ENCODE measurements at places on chromosomes 12 and 14.

DNA sequence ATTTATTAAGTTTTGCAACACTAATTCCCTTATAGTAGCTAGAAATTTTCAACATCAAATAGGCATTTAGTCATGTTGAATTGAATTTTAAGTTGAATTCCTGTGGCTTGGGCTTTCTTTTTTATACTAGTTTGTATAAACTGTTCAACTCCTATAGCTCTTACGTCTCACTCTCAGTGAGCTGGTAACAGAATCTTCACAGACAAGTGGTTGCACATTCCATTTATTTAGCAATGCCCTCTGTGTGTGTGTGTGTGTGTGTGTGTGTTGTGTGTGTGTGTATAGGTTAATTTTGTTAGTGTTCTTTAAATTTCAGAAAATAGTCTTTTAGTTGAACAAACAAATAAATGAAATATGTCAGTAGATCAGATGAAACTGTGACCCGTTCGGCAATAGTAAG is 425.0 kb downstream of the NPAS3 start:
- DNase-seq: no peak

DNA sequence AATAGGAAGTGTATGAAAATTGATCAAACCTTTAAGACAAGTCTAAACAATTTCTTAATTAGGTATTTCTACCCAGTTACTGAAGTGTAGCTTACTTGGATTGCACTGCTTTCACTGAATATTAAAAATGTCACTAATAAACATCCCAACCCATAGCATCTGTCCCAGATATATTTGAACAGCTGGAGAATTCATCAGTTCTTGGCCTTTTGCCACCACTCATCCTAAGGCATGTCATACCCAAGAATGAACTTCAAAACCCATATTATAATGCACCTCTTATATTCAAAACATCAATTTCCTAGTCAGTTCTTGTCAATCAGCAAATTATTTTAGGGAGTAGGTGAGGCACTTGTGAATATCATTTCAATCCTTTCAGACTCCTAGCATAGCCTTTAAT is 392.3 kb downstream of the PAWR start:
- no peak for DNase-seq

DNA sequence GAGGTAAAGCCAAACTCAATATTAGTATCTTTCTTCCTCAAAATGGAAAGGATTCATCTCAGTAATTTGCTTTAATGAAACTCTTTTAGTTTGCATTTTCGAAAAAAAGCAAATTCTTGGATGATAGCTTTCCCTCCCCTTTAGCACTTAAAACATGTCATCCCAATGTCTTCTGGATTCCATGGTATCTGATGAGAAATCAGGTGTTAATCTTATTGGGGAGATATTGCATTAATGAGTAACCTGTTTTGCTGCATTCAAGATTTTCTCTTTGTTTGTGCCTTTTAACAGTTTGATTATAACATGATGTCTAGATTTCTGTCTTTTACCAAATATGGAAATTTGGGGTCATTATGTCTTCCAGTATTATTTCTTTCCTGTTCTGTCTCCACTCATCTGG is 405.1 kb upstream of the FOXG1 start:
- no peak for DNase-seq

- no peak for DNase-seq
These were observed 55.3 kb downstream of the FIGNL2 start for GRCh38 chr12:51793201-51793600.

DNA sequence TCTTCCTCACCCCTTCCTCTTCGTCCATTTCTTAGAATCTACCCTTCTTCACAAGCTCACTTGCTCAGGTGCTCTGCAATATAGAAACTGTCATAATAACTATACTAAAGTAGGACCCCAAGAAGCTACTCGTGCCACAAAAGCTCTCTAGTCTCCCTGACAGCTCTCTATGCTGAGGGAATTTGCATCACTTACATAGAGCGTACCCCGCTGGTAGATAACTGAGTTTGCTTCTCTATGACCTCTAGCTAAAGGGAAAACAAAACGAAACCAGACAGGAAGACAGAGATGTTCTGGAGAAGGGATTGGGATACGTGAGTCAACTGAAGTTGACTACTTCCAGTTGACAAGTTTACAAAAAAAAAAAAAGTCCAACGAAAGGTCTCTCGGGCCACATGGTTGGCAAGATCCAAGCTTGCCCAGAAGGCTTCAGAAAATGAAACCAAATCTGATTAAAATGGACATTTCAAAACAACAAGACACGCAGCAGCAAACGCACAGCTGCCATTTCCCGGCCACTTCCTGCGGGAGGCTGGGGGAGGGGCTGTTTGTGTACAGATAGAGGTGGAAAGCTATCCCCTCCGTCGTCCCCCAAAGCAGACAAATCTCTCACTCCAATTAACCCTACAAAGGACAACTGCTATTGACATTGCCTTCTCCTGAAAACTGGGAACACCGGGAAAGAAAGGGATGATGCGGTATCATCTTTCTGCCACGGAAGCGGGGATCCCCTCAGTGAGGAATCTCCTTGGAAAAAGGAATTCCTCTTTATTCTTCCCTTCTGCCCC is 1.3 kb downstream of the BAZ2A start:
- no peak for DNase-seq

DNA sequence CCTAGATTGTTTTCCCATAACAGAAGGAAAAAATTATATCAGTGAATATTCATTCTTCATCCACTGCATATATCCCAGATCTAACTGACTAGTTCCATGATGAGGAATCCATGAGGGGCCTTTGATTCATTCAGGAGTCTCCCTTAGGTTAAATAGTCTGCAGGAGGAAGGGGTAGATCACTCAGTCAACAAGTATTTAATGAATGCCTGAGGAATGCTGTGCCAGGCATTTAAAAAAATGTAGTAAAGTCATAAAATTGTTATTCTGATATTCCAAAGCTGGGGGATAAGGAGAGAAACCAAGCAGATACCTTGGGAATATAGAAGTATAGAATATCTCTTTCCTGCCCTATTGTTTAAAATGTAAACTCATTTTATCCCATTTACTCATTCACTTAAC is 216.2 kb upstream of the CAND1 start:
- DNase-seq: no peak

DNA sequence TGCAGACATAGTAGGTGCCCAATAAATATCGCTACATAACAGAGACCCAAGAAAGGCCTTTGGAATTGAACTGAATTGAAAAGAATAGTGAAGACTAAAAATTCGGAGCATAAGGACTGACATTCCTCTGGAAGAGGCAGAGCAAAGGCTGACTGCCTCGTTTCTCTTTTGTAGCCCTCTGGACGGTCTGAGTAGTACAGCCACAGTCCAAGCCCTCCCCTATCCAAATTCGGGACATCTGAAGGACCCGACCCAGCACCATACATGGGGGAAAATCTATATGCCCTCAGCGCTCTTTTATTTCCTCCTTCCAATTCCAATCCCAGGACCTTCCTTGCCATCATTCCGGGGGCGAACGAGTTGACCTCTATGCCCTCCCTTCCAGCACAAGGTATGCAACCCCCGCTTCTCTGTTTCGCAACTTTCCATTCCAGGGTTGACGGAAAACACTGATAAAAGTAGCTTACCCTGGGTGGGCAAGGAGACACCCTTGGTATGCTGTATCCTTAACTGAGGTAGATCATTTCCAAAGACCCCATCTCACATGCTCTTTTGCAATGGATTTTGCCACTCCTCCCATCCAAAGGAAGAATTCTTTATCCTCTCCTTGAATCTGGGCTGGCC is 127.4 kb upstream of the MAP1LC3B2 start:
- no peak for DNase-seq

DNA sequence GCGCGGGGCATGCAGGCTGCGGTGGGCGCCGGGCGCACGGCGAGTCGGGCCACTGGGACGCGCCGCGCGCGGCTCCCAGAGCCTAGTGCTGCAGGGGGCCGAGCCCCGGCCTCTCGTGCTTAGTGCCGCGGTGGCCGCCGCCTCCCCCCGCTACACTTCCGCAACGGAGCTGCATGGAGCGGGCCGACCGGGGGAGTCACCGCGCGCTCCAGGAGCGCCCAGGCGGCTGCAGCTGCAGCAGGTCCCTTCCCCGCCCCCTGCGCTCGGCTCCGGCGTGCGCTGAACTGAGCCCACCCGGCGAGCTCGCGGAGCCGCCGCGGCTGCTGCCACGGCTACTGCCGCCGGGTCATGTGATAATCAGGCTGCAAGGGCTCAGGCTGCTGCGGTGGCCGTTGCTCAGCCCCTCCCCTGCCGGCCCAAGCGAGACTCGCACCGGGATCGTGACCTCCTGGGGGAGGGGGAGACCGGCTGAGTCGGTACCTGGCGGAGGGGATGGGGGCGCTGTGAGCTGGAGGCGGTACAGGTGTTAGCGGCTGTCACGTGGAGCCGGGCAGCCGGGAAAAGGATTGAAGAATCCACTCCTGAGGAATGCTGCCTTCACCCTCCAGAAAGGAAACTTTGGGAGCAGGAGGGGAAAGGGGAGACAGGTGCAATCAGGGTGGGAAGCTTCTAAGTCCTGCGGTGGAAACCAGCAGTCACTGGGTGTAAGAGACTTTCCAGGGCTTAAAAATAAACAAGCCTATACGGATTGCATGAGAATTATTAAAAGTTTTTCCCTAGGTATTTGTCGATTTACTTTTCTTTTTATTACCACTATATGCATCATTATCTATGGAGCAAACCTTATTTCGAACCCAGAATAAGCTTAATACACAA is at the start of gene PPM1H:
Gene PPM1H, minus strand, starts transcription at position 352 of the 876 bp plus-strand sequence. CDS start 414 bp downstream, outside the sequence.
- no peak for DNase-seq

GRCh38 chr12:14621826-14622225 is 54.1 kb upstream of the PLBD1 start:
- no peak for DNase-seq

DNA sequence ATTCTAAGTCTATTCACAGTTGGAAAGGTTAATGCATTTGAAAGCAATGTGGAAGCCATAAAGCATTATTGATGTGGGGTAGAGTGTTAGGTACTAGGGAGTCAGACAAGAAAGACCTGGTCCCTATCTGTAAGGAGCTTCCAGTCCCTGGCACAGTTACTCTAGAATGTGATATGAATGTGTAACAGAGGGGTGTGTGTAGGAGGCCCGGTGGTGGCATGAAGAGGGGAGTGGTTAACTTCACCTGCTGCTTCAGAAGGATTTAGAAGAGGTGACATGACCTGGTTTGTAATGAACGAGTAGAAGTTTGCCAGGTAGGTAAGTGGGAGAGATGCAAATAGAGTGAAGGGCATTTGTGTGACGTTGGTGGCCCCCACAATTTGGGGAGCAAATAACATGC is 15.1 kb upstream of the GALNT6 start:
- no peak for DNase-seq

GRCh38 chr12:12384571-12385340 is 27.9 kb downstream of the BORCS5 start:
- no peak for DNase-seq

GRCh38 chr14:84343656-84344055 is 1186.3 kb upstream of the FLRT2 start:
- DNase-seq: no peak

- DNase-seq: no peak
These were observed 940.2 kb downstream of the DIO2 start for GRCh38 chr14:79271122-79271521.

DNA sequence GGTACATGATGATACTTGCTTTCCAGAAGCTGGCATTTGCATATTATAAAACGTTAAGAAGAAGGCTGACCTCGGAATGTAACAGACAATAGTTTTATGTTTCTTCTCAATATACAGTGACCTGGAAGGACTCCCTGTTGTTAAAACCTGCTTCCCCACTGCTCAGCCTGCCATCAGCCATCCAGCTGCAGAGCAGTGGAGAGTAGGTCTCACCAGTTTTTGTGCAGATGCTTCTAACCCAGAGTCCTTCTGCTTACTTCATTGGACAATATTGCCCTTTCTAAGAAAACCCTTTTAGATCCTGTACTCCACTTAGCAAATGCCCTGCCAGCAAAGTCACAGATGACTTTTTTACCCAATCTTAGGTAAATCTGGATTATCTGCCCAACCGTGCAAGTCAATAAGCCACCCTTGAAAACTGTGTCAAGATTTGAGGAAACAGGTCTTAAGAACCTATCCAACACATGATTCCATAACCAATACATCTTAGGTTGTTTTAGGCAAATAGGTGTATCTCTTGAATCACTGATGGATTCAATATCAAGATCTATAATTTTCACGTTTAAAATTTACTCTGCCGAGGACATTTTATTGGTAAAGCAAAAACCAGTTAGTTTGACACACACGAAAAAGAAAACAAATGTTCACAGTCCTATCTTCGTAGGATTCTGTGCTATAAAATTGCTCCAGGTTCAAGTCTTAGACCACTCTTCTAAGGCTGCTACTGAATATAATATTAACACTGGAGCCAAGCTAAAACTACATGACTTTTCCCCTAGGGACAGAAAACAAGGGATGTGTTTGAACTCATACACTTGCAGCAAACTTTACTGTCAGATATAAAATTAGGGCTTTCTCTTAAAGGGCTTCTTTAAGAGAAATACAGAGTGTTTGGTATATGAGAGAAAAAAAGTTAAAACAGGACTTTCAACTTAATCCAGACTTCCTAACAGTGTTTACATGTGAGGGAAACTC is 5.7 kb downstream of the PHLDA1 start:
- DNase-seq: no peak

- no peak for DNase-seq
These were observed 72.8 kb downstream of the SLCO1B3 start for GRCh38 chr12:20883288-20883687.

GRCh38 chr12:52181746-52182145 is 10.1 kb downstream of the KRT80 start:
- DNase-seq: no peak

DNA sequence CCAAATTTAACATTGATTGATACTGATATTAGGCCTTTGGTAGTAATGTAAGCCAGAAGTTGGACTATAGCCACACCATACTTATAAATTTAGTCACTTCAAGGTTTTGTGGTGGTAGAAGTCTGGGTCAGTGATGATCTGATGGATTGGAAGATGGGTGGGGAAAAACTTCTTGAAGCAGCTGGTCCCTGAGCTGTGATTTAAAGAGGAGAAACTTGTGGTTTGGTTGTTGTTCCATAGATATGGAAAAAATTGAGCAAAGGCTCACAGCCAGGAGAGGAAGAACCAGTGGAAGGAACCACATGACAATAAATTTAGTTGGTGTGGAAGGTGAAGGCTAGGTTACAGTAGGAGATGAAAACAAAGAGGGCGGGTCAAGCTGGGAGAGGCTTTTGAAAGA is 26.1 kb downstream of the PTHLH start:
- no peak for DNase-seq

DNA sequence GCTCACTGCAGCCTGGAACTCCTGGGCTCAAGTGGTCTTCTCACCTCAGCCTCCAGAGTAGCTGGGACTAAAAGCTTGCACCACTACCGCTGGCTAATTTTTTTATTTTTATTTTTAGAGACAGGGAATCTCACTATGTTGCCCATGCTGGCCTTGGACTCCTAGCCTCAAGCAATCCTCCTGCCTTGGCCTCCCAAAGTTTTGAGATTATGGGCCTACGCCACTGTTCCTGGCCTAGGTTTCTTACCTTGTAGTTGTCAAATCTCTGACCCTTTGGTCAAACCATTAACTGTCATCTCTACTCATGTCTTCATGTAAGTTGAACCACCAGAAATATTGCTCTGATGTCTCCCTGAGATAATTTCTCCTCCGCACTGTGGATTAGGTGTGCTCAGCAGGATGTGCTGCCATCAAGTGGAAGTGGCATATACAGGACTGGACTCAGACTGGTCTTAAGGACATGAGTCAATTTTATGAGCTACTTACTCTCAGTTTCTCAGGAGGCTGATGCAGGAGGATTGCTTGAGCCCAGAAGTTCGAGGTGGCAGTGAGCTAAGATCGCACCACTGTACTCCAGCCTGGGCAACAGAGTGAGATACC is 28.5 kb downstream of the ACTR6 start:
- no peak for DNase-seq

- no peak for DNase-seq
These were observed 720.8 kb downstream of the SLC6A15 start for GRCh38 chr12:84191779-84192178.

- no peak for DNase-seq
These were observed 102.7 kb downstream of the CDK17 start for GRCh38 chr12:96297504-96297903.

- DNase-seq: peak; percentile 62
These were observed 107.3 kb downstream of the ZFP36L1 start for GRCh38 chr14:68685419-68686204.

Data from stimulated activated CD8-positive, alpha-beta memory T cell treated with anti-CD3 and anti-CD28 coated beads, Interleukin-4, amount 100 ng/mL, for 1 hour (primary cell).